ENCODE measurements at places on chromosomes 11 and 22. TPM values are rescaled to one million over a fixed set of nuclear protein-coding genes. Genes with fewer than 3 reads are reported as not detected.
A peak's percentile ranks its signal among the peaks of the same experiment; 100 is the strongest.

DNA sequence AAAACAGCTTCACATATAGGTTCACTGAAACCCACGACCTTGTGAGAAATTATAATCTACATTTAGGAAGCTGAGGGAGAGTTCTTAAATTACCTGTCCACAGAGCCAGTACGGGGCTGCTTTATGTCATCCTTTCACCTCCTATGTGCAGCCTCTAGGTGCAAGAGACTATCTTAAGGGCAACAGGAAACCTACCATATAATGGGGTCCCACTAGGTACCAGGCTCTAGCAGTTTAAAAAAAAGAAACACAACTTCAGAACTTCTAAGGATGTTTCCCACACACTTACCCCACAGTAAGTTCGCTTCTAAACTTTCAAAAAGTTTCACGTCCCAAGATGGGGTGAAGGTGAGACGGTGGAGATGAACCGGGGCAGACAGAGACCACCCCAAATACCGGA lies 573 bp downstream of the STK33 start:
- no peak for DNase-seq
- peak overlapping the region; percentile 63 for H3K4me3 ChIP-seq
- H3K27ac ChIP-seq = no peak overlapping the region
- H3K4me1 ChIP-seq = peaks cover 13% of the 10 kb centered on the region
- no peaks in the 10 kb centered on the region for H3K27me3 ChIP-seq

DNA sequence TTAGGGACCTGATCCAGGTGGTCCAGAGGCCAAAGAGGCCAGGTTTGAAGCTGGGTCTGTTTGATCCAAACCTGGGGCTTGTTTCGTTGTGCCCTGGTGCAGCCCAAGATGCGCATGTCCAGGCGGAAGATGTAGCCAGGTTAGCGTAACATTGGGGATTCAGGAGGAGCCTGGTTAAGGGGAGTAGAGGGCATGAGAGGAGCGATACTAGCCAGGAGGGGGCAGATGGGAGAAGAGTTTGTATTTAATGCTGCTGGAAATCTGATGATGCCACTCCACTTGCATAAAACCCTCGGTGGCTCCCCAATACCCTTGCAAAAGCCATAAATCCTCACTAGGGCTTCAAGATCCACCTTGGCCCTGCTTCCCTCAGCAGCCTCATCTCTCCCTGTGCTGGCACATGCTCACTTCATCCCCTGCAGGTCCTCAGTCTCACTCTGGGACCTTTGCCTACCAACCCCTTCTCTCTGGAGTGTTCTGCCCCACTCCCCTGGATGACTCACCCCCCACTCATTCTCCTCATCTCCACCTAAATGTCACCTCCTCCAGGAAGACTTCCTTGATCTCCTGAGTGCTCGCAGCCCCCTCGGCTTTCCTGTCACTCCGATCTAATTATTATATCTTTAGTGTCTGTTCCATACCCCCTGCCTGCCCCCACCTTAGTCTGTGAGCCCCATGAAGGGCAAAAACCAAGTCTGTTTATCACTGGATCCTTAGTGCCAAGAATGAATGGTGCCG lies 95.9 kb downstream of the MIAT start:
- H3K4me3 ChIP-seq = no peak overlapping the region
- H3K27ac ChIP-seq = no peak overlapping the region
- peaks cover 25% of the 10 kb centered on the region for H3K4me1 ChIP-seq
- no peak for DNase-seq
- H3K36me3 ChIP-seq = no peaks in the 10 kb centered on the region

- no peak overlapping the region for H3K27ac ChIP-seq
- DNase-seq = no peak
- peaks cover 7% of the 10 kb centered on the region for H3K4me1 ChIP-seq
- no peaks in the 10 kb centered on the region for H3K36me3 ChIP-seq
- H3K27me3 ChIP-seq = no peaks in the 10 kb centered on the region
Observed at GRCh38 chr22:32665676-32666075, 135.8 kb upstream of the TIMP3 start.

The CBLIF gene
- not detected for total RNA-seq

DNA sequence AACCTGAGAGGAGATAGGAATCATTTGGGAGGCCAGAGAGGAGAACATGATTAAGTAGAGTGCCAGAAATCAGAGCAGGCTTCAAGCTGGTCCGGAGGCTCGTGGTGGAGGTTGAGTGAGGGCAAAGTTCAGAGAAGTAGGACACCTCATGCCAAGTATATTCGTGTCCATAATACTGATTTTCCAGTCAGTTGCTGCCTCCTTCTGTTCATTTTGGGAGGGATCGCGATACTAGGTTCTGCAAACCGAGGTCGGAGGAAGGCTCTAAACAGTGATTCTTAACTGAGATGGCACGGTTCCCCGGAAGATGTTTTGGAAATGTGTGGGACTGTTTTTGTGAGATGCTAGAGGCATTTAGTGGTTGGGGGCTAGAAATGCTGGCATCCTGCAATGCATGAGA lies 13.6 kb upstream of the CD3E start:
- H3K27me3 ChIP-seq = peaks cover 5% of the 10 kb centered on the region
- no peaks in the 10 kb centered on the region for H3K4me1 ChIP-seq
- no peak for DNase-seq

DNA sequence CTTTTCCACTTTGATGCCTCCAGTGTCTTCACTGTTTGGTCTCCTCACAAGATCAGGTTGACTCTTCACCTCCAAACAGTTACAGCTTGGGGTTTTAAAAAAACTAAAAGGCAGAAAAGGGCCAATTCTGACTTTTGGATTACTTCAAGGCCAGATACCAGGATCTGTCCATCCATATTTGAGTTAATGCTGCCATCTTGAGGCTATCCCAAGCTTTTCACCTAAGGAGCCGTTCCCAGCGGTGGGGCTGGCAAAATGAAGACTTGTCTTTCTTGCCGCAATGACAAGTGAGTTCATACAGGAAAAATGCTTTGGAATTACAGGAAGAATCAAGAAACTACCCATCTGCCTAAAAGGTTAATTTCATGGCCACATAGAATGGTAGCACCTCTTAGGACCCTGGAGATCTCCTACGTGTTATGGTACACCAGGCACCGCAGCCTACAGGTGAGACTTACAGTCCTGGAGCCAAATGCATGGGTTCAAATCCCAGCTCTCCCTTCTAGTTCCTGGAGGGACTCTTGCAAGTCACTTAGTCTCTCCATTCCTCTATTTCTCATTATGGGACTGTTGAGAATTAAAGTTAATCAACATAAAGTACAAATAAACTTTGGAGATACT lies 6.0 kb upstream of the OR5B21 start:
- peak; percentile 80 for DNase-seq
- no peak overlapping the region for H3K27ac ChIP-seq
- H3K4me3 ChIP-seq = no peak overlapping the region
- no peaks in the 10 kb centered on the region for H3K4me1 ChIP-seq

- H3K4me3 ChIP-seq = no peak overlapping the region
- H3K27ac ChIP-seq = no peak overlapping the region
- H3K4me1 ChIP-seq = no peaks in the 10 kb centered on the region
- H3K36me3 ChIP-seq = no peaks in the 10 kb centered on the region
- no peak for DNase-seq
- H3K27me3 ChIP-seq = no peaks in the 10 kb centered on the region
Observed at GRCh38 chr11:8604078-8604723, 10.2 kb upstream of the STK33 start.

The IGSF22 gene
- 1.3 TPM for total RNA-seq

The CYP2D6 gene
- total RNA-seq = 0.79 TPM

DNA sequence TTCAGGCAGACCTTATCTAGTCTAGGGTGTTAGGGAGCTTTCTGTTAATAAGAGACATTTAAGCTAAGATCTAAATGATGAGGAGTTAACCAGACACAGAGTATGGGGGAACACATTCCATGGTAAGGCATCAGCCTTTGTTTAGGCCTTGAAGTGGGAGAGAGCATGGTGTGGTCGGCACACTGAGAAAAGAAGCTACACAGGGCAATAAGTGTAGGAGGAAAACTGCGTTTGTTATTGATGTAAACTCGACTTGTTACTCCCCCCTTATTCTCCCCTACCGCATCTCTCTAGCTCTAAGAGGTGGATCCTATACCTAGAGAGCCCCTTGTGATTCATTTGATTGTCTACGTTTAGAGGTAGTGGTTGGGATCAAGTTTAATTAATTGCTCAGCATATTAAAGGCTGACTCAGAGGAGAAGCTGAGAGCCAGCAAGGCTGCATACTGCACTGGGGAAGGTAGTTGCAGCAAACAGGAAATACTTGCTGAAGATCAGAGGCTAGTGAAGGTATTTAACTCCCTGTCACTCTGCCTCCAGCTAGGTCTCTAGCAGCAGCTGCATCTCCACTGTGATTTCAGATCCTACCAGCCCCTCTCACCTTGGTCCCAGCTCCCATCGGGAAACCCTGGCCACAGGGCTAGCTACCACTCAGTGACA lies 86.8 kb upstream of the TEAD1 start:
- H3K36me3 ChIP-seq = no peaks in the 10 kb centered on the region
- DNase-seq = no peak
- H3K27ac ChIP-seq = no peak overlapping the region
- no peaks in the 10 kb centered on the region for H3K4me1 ChIP-seq

DNA sequence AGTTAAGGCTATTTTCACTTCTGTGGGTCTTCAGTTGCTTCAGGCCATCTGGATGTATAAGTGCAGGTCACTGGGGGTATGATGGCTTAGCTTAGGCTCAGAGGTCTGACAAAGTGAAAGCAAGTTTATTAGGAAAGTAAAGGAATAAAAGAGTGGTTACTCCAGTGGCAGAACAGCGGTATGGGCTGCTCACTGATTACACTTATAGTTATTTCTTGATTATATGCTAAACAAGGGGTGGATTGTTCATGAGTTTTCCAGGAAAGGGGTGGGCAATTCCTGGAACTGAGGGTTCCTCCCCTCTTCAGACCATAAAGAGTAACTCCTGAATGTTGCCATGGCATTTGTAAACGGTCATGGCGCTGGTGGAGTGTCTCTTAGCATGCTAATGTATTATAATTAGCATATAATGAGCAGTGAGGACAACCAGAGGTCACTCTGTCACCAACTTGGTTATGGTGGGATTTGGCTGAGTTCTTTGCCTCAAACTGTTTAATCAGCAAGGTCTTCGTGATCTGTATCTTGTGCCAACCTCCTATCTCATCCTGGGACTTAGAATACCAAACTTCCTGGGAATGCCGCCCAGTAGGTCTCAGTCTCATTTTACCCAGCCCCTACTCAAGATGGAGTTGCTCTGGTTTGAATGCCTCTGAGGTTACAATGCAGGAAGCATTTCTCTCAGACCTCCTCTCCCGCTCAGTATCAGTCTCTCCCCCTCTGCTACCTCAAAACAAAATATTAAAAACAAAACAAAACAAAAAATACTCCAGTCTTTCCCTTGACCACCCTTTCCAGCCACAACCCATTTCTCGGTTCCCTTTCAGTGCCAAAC lies 106.6 kb upstream of the SLC22A12 start:
- no peak for DNase-seq
- H3K4me3 ChIP-seq = no peak overlapping the region
- no peaks in the 10 kb centered on the region for H3K36me3 ChIP-seq
- peaks cover 6% of the 10 kb centered on the region for H3K4me1 ChIP-seq

- H3K4me3 ChIP-seq = no peak overlapping the region
- no peaks in the 10 kb centered on the region for H3K36me3 ChIP-seq
- no peak for DNase-seq
- H3K27ac ChIP-seq = peak overlapping the region; percentile 63
- H3K4me1 ChIP-seq = peaks cover 40% of the 10 kb centered on the region
- H3K27me3 ChIP-seq = no peaks in the 10 kb centered on the region
Observed at GRCh38 chr11:112751329-112751728, 209.9 kb upstream of the NCAM1 start.

DNA sequence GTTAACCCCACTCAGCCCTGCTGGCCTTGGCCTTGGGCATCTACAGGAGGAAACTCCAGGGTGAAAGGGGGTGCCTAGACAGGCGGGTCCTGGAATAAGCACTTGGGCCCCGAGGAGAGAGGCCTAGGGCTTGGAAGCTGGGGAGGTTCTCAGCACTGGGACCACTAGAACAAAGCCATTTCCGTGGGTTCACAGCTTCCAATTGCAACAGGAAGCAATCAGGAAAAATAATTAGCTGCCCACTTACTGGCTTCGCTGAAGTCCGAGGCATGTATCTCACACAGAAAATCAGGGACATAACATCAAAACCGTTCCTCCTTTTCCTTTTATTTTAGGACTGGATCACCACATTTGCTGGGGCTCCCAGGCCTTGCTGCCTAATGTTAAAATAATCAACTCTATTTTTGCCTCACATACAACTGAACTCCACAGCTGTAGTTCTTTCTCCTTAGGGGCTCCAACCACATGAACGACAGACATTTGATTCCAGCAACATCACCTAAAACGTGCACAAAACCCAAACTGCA lies 161.1 kb upstream of the GRK3 start:
- H3K4me3 ChIP-seq = peak overlapping the region; percentile 6
- peak overlapping the region; percentile 53 for H3K27ac ChIP-seq
- H3K36me3 ChIP-seq = no peaks in the 10 kb centered on the region
- H3K4me1 ChIP-seq = peaks cover 45% of the 10 kb centered on the region
- peaks cover 2% of the 10 kb centered on the region for H3K27me3 ChIP-seq

DNA sequence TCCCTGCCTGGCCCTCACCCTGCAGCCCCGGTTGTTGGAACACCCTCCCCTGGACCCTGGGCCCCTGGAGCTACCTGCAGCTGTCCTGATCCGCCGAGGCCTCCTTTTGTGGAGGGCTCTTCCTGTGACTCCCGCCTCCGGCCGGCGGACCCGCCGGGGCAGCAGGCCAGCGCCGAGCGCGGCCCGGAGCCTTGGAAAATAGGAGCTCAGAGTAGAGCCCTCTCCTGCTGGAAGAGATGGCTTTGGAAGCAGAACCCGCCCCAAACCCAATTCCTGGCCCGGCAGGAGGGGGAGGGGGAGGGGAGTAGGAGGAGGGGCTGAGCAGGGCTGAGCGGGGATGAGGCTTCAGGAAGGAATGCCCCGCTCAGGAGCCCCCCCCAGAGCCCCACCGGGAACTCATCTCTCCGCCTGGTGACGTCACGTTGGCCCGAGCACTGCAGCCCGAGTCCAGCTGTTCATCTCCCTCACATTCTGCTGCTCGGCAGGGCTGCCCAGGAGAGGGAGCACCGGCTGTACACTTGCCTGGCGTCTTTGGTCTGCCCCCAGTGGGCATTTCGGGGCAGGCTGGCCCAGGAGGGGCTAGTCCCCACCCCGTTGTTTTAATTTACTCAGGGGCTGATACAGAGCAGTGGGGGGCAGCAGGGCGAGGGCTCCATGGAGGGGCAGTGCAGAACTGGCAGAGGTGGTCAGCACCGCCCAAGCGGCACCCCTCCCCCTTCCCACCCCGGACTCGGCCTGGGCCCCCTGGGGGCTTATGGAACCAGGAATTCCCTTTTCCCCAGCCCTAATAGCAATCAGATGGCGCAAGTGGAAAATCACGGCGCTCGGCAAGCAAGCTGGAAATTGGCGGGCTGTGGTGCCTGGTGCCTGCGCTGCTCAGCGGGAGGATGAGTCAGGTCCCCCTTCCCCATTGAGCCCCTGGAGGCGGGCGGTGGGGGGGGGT lies at the start of gene MRGPRF:
TSS of gene MRGPRF (minus strand) at position 238 of the 943 bp plus-strand sequence. CDS start 3,345 bp downstream, outside the sequence.
- peak within 1 kb of the TSS; percentile 70 for H3K27ac ChIP-seq
- peaks cover 39% of the 10 kb centered on the region for H3K27me3 ChIP-seq
- no peaks in the 10 kb centered on the region for H3K36me3 ChIP-seq
- H3K4me1 ChIP-seq = peaks cover 67% of the 10 kb centered on the region

- no peaks in the 10 kb centered on the region for H3K36me3 ChIP-seq
- no peaks in the 10 kb centered on the region for H3K27me3 ChIP-seq
- no peak for DNase-seq
- H3K27ac ChIP-seq = peak overlapping the region; percentile 74
- peaks cover 7% of the 10 kb centered on the region for H3K4me1 ChIP-seq
Observed at GRCh38 chr22:32788904-32789624, 12.4 kb upstream of the TIMP3 start.
